ENCODE measurements at places on chromosomes 4 and X. TPM values are rescaled to one million over a fixed set of nuclear protein-coding genes. Genes with fewer than 3 reads are reported as not detected.

Gene MSMO1
- 796 TPM for total RNA-seq

Gene EPHA5
- 0.63 TPM for total RNA-seq

Gene GRIA3
- 2.9 TPM for total RNA-seq

GRCh38 chr4:186685767-186686183 is 37.9 kb downstream of the FAT1 start:
- H3K36me3 ChIP-seq: no peaks in the 10 kb centered on the region
- DNase-seq: peak; percentile 55
- H3K27ac ChIP-seq: peak overlapping the region; percentile 68
- no peaks in the 10 kb centered on the region for H3K27me3 ChIP-seq

DNA sequence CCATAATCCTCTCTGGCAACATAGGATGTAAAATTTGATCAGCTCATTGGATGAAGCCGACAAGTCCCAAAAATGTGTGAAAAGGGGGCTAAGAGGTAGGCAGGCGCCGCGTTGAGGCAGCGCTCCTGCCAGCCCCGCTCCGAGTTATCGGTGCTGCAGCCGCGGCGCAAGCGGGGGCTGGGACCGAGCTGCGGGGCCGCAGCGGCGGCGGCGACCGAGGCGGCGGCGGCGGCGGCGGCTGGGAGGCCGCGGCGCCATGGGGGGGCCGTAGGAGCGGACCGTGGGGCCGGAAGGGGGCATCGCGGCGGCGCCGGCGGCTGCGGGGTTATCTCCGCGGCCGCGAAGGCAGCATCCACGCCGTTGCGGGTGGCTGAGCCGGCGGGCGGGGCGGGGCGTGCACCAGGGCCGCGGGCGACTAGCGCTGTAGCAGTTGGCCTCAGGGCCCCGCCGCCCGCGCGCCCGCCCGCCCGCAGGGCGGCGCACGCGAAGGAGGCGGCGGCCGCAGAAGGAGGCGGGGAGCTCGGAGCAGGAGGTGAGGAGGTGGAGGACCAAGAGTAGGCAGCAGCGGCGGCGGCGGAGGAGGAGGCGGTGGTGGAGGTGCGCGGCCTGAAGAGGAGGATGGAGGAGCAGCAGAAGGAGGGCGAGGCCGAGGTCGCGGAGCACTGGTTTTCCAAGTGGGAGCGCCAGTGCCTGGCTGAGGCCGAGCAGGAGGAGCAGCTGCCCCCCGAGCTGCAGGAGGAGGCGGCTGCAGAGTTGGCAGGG is 126.0 kb upstream of the CXorf66 start:
- no peak overlapping the region for H3K27ac ChIP-seq
- peak; percentile 37 for DNase-seq
- H3K36me3 ChIP-seq: no peaks in the 10 kb centered on the region
- H3K4me3 ChIP-seq: no peak overlapping the region

DNA sequence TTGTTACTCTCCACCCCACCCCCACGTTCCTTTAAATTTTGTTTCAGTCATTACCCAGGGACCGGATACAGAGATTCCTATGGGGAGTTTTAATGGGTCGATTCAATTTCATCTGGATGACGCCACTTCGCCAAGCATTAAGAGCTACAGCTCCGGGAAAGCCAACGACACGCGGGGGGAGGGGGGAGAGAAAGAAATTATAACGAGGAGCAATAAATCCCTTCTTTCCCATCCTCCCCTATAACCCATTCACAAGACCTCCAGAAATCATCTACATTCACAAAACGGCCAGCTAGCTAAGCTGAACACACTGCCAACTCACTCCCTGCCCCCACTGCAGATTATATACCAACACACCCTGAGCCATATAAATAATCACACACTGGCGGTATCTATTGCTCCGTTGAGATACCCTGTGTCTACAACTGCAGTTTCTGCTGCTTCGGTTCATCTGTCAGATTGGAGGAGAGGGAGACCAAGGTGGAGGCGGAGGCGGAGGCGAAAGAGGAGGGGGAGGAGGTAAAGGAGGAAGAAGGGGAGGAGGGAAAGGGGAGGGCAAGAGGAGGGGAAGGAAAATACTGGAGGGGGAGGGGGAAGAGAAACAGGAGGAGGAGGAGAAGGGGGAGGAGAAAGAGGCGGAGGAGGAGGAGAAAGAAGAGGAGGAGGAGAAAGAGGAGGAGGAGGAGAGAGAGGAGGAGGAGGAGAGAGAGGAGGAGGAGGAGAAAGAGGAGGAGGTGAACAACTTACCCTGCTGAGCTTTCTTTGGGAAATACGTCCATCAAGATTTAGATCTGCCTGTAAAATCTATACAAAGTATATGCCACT is 113.9 kb upstream of the VAMP7 start:
- no peaks in the 10 kb centered on the region for H3K27me3 ChIP-seq
- H3K4me3 ChIP-seq: peak overlapping the region; percentile 35
- peak; percentile 79 for DNase-seq
- peak overlapping the region; percentile 87 for H3K27ac ChIP-seq

GRCh38 chr4:8373270-8373972 is 67.1 kb downstream of the ACOX3 start:
- H3K27me3 ChIP-seq: no peaks in the 10 kb centered on the region
- no peaks in the 10 kb centered on the region for H3K36me3 ChIP-seq
- no peak overlapping the region for H3K4me3 ChIP-seq
- H3K27ac ChIP-seq: no peak overlapping the region
- no peaks in the 10 kb centered on the region for H3K4me1 ChIP-seq
- DNase-seq: no peak
